ENCODE measurements at places on chromosomes 2 and 18.

GRCh38 chr18:61400716-61401115 lies 67.5 kb downstream of the CDH20 start:
- peak; percentile 45 for DNase-seq

GRCh38 chr2:28610583-28611201 lies 114.8 kb downstream of the PLB1 start:
- peak; percentile 87 for DNase-seq

DNA sequence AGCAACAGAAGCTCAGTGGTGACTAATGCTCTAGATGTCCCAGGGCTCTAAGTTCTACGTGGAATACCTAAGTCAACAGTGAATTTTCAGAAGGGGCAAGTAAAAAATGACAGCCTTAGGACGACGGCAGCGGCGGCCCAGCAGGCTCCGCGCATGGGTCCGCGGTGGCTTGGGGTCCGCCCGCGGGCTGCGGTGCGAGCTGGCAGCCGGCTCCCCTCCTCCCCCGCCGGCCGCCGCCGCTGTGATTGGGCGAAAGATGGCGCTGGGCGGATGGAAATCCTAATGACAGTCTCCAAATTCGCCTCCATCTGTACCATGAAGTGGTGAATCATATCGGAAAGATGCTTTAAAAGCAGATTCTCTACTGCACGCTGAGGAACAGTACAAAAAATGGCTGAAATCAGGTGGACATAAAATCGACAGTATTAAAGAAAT lies 74.7 kb downstream of the HNRNPLL start:
- peak; percentile 42 for DNase-seq

DNA sequence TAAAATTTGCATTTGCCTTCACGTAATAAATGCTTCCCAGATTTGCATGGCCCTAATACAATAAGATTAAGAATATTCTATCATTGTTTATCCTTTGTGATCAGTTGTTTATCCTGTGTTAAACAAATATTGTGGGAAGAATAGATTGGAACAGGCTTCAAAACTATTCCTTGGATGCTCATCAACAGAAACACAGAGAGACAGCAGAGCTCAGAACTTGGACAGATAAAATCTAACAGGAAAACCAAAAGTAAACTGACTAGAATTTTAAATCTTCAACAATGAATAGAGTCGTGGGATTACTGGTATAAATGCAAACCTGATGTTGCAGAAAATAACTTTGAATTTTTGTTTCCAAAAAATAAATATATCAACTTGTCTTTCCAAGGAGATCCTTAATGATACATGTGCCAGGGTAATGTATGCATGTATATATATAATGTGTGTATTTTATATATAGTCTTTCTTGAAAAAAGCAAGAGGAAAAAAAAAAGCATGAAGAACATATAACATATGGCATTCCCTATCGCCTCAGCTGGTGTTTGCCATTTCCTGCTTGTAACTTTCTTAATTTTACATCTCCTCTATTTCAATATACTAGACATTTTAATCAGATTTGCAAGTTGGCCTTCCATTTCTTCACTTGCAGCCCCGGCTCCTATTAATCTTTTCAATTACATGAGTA lies 59.9 kb upstream of the TANK start:
- DNase-seq: no peak

DNA sequence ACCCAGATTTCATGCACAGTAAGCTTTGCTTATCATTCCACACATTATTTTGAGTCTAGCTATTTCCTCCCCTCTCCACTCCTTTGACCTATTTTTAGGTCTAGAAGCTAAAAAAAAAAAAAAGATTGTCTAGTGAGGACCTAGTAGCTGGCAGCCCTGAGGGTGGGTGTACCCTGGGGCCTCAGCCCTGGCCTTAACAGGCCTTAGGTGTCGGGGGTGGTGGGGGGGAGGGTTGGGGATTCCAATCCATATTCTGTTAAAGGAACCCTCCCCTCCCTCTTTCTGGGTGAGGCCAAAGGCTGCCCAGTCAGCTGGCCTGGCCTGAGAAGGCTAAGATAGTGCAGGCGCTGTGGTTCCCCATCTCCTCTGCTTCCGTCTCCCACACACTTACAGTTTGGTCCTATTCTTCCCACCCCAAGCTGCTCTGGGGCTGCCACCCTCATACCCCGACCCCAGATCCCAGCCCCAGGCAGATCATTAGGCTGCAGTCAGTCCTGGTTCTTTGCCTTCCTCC lies 65.5 kb upstream of the HK2 start:
- no peak for DNase-seq

- DNase-seq: no peak
Measured at GRCh38 chr2:27182346-27182745, 29.5 kb upstream of the ATRAID start.

DNA sequence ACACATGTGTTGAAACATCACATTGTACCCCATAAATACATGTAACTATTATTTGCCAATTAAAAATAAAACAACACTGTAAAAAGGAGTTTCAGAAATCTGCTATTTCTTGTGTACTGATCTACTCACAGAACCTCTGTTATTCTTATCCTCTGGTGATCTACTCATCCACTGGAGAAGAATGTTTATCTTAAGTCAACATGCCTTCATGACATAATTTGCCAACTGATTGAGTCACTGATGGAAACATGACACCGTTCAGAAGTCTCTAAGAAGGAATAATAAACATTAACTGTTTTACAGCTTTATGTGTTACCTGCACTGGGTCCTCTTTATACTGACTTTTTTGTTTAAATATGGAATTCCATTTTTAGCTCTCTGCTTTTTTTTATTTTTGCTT lies 555.2 kb downstream of the DCDC2C start:
- DNase-seq: no peak

DNA sequence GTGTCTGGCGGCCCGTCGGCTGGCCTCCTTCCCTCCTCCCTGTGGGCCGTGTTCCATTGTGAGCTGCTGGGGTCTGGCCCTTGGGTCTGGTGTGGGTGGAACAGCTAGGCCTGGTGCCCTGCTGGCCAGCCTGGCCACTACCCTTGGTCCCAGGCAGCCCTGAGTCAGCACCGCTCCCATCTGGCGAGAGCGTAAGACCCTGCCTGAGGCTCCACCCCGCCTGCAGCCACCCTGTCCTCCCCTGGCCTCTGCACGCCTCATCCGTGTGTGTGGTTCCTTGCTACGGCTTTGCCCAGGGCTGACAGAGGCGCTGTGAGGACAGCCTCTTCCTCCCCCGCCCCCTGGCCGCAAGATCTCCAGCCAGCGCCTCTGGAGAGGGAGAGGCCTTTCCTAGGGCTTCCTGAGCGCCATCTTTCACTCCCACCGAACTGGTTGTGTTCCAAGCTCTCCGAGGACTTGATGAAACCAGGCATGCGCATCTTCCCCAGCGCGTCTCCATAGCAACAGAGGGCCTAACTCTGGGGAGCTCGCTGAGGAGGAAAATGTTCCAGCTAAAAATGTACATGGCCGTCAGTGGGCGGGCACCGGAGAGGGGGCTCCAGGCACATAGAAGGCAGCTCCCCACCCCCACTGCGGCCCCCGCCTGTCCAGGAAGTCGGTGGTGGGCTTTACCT lies 83.0 kb downstream of the STPG4 start:
- no peak for DNase-seq

Measured in kidney capillary endothelial cell (primary cell).